IMR-90 (cell line): ENCODE measurements at places on chromosomes 6 and 20. TPM values are rescaled to one million over a fixed set of nuclear protein-coding genes. Genes with fewer than 3 reads are reported as not detected.
A peak's percentile ranks its signal among the peaks of the same experiment; 100 is the strongest.

Gene TGM3
- not detected in 2 replicates for total RNA-seq

Gene RPP40
- 19.7 and 22.2 TPM in 2 replicates for total RNA-seq

Gene HMGN3
- 6.8 and 22.5 TPM in 2 replicates for total RNA-seq

Gene ERMARD
- total RNA-seq: 15.1 and 17.2 TPM in 2 replicates

Gene DSP
- 20.1 and 23.6 TPM in 2 replicates for total RNA-seq

Gene ZNF334
- total RNA-seq: 1.1 and 1.4 TPM in 2 replicates

Gene IL22RA2
- total RNA-seq: not detected in 2 replicates

Gene NKX2-2
- not detected in 2 replicates for total RNA-seq

Gene HDGFL1
- total RNA-seq: not detected in 2 replicates

Gene MOCS1
- 8.1 and 9.5 TPM in 2 replicates for total RNA-seq

Gene SLC22A3
- total RNA-seq: not detected in 2 replicates

DNA sequence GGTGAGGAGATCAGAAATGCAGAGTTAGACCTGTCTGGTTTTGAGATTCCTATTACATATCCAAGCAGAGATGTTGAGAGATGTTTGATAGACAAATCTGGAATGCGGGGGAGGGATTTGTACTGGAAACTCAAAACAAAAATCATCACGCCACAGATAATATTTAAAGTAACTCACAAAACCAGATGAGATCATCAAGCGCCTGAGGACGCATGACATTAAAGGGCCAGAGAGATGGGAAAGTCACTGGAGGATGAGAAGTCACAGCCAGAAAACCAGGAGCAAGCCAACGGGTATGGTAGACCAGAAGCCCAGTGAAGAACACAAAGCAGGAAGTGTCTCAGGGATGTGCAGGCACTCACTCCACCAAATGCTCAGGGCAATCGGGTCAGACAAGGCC, 87.7 kb downstream of the DLL1 start:
- DNase-seq: no peak

DNA sequence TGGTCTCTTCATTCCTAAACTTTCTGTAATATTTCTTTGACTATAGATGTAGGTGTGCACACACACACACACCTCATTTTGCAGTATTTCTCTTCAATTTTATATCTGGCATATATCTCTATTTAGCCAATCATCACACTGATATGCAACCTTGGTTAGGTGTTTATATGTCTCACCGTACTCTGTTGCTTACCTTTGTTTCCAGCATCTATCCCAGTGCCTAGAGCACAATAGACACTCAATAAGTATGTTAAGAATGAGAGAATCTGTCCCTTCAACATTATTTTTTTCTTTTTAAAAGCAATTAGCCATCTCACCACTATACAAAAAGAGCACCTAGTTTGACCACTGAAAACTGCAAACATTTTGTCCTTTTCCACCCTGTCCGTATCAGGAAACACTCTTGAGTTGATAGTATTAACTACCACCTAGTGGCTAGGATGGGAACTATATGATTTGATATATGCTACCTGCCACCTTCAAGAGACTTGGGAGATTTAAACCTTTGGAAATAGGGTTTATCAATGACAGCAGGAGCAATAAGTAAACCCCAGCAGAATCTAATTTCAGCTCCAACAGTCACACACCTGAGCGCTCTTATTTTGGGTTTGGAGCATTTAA, 48.7 kb upstream of the RSPO3 start:
- DNase-seq: peak; percentile 45

- peak; percentile 67 for DNase-seq
These were observed 14.7 kb downstream of the FOXQ1 start for GRCh38 chr6:1326535-1327121.

DNA sequence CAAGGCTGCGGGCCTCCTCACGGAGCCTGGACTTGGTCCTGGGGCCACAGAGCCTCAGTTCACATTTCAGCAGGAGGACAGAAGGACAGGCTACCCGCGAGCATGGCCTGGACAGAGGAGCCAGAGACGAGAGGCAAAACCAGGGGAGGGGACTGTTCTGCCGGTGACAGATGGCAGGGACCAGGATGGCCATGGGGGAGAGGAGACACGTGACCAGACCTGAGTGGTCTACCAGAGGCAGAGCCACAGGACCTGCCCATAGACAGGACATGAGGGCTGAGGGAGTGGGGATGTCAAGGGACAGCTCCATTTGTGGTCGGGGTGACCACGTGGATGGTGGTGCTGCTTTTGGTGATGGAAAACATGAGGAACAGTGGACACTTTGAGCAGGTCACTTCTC, 207.9 kb downstream of the NFATC2 start:
- DNase-seq: no peak

GRCh38 chr6:97462938-97463598, 180.1 kb upstream of the MMS22L start:
- DNase-seq: no peak

- DNase-seq: no peak
These were observed 142.6 kb downstream of the ARHGAP18 start for GRCh38 chr6:129567374-129567773.

DNA sequence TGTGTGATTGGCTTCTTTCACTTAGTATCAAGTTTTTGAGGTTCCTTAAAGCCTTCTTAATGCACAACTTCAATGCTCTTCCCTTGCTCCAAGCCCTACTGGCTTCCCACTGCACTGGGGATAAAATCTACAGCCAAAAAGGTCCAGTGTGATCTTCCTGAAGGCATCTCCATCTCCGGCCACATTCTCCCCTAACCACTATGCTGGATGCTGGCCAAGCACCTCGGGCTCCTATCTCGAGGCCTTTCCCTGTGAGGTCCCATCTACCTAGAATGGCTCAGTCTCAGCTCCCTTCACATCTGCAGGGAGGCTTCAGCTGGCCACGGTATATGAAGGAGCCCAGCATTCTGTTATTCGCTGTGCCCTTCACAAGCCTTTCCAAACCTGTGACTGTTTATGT, 48.1 kb downstream of the CNKSR3 start:
- DNase-seq: no peak

- peak; percentile 76 for DNase-seq
These were observed 218.8 kb upstream of the RNF24 start for GRCh38 chr20:4234128-4234527.

DNA sequence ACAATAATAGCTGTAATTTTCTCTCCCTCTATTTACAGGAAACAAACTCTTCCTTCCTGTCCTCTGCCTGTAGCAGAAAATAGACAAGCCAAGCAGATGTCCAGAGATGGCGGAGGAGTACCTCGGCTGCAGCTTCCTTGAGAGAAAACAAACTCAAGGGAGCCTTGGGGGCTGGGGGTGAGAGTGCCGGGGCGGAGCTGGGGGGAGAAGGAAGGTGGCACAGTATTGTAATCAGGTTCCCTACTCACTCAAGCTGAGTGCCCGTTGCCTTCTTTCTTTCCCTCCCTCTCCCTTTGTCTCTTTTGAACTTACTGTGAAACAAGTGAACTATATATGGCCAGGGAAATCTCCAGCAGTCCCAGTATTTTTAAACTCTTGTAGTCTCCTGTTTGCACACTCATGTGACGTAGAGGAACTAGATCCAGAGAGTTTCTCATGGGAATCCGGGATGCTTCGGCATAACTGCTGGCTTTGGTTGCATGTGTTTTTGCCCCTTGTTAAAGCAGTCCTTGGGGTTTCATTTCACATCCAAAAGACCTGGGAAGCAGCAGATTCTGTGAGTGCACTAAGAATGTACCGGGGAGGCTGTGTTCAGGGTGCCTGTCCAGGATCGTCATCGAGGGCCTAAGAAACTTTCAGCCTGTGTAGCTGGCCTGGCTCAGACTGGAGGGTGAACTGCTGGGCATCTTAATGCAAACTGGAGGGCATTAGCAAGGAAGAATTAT, 44.6 kb upstream of the HDDC2 start:
- DNase-seq: no peak

GRCh38 chr20:16441546-16442164, 131.6 kb downstream of the KIF16B start:
- DNase-seq: no peak

DNA sequence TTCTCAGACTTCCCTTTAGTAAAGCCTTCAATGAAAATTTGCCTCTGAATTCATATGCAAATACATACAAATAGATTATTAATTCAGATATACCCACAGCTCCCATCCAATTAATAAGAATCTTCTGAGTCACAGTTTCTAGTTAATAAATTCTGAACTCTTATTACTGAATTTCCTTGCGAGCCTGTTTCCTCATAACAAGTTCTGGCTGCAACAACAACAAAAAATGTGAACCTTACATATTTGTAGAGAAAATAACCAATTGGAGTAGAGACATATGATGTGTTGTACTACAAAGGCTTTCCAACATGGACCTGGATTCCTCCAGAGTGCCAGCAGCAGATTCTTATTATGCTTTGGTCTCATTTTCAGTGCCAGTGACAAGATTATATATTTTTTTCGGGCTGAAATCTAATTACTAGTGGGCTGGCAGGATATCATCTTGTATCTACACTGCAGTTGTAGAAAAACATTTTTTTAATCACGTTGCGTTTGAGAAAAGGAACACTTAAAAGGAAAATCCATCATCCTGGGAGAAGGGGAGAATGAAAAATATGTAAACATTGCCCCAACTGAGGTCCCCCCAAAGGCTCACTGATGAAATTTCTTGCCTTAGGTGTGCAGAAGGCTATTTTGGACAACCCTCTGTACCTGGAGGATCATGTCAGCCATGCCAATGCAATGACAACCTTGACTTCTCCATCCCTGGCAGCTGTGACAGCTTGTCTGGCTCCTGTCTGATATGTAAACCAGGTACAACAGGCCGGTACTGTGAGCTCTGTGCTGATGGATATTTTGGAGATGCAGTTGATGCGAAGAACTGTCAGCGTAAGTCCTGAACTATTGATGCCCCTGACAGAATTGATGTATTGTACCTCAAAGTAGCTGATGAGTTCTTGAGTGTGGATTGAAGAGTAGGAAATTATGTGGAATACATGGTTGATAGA, 404.6 kb downstream of the LAMA2 start:
- no peak for DNase-seq

GRCh38 chr6:136775081-136775480, 17.2 kb downstream of the MAP3K5 start:
- no peak for DNase-seq

DNA sequence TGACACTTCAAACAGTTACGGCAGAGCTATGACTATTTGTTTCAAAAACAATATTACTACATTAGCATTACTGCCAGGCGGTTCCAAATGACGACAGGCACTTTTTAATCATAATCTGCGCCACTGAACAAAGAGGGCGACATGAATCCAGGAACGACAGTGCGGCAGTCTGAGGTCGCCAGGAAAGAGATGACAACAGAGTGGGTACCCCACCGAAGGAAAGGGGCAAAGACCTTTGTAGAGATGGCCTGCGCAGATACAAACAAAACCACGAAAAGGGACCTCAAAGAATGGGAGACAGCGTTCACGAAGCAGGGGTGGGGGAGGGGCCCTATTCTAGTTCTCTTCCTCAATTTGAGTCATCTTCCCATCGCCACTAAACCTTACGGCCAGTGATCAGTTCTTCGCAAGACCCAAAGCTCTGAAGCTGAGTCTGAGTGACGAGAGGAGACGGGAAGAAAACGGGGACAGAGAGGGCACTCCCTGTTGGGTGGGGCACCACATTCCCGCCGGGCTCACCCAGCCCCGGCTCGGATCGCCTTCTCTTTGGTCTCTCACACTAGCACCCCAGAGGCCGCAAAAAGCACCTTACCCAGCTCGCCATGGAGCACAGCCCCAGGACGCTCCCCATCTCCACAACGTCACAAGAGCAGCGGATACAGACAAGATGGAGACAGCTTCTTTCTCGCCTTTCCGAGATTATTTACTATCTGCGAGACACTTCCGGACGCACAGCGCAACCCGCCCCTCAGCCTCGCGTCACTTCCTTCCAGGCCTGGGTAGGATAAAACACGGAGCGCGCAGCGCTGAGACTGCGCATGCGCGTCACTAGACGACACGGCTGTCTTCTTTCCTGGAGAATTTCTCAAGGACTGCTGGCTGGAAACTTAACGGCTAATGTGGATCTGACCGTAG, at the start of gene SERINC1:
Gene SERINC1 (minus strand): TSS at position 701 of the 915 bp plus-strand sequence. CDS start 70 bp downstream, at position 631.
- peak; percentile 95 for DNase-seq

DNA sequence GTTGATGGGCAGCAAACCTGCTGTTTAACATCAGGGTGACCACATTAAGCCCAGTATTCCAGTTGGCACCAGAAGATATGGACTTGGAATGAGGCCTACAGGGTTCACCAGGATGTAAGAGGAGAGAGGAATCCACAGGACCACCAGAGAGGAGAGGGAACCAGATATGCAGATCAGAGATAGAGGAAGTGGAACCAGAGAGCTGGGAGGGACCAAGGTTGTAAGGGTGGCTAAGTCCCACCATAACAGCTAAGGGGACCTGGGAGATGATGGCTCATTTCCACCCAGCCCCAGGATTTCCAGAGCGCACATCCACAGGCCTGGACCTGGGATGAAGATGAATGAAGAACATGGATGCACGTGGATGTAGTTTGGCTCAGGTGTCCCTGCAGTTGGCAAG, 11.1 kb downstream of the BTN2A1 start:
- no peak for DNase-seq

GRCh38 chr20:43404878-43405277, 52.8 kb upstream of the SRSF6 start:
- DNase-seq: no peak

GRCh38 chr6:12261502-12261901, 28.7 kb upstream of the EDN1 start:
- DNase-seq: no peak

- DNase-seq: no peak
These were observed 45.0 kb downstream of the EDN1 start for GRCh38 chr6:12335131-12335527.

DNA sequence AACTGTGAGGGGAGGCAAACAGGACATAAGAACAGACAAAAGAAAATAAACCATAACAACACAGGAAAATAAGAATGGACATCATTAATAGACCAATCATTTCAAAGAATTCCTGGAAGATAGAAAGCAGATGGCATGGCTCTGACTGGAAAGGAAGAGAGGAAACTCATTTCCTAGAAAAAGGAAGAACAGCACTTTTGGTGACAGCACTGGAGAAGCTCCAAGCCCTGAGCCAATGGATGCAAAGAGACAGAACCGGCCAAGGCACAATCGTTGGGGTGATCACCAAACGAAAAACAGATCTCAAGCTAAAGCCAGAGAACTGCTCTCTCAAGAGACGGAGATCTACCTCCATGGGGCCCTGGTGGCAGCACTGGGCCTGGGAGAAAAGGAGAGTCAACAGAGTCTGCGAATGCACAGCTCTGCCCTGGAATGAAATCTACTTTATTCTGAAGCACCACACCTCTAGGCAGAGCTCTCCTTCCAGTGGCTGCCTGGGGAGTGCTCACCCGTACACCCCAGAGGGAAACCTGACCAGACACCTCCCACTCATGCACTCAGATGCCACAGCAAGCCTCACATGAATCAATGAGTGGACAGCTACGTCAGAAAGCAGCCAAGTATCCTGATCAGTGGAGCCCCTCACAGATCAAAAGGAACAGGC, 24.2 kb downstream of the KIAA0319 start:
- DNase-seq: no peak

GRCh38 chr20:10171864-10172751, 46.5 kb upstream of the SNAP25 start:
- DNase-seq: peak; percentile 25

GRCh38 chr6:44742201-44742600, 354.7 kb downstream of the CDC5L start:
- DNase-seq: no peak

- no peak for DNase-seq
These were observed 188.1 kb downstream of the UBE3D start for GRCh38 chr6:82877213-82878195.

- DNase-seq: peak; percentile 67
These were observed 816 bp upstream of the MAN1A1 start for GRCh38 chr6:119350202-119350951.
